ENCODE measurements at places on chromosomes 12 and 14.

DNA sequence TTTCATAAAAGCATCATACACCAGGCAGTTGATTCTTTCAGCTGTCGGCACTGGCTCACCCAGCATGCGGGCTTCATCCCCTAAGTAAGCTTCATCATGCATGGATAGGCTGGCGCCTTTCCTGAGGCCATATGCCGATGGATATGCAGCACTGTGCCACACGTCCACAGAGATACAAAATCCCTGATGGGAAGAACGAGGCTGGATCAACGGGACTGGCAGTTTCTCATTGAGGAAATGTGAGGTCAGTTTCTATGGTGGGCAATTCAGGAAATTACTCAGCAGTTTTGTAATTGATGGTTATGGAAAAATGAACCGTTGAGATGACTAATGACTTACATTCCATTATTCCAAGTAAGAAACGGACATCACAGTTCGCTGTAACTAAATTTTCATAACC, 453.8 kb downstream of the TMEM121 start:
- DNase-seq = no peak

DNA sequence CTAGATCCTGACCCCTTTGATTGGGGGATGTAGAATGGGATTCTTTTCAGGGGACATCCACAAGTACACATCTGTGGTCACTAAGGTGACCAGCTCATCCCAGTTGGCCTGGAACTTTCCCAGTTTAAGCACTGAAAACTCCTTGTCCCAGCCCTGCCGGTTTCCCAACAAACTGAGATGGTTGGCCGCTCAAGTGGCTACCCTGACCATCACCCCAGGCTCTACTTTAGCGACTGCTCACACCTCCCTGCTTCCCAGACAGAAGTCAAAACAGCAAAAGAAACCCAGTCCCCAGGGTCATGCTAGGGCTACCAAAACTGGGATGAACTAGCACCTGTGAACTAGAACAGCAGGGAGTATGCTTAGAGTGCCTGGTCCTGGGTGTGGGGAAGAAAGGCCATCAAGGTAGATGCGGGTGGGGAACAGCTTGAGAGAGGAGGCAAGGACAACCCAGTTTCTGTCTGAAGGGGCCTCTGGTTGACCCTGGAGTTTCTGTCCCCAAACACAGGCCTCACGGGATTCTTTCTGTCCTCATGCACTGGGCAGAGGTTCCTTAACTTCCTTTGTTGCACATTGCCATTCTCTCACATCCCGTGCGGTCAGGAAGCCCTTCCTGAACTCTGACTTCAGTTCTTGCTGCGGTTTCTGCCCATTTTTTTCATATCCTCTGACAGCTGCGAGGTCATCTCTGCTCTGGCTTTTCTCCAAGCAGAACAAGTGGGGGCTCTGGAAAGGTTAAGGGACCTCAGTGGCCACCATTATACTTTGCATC, 1.6 kb downstream of the LTB4R start:
- DNase-seq = no peak

GRCh38 chr12:69821456-69822159, 3.4 kb upstream of the MYRFL start:
- DNase-seq = peak; percentile 34

DNA sequence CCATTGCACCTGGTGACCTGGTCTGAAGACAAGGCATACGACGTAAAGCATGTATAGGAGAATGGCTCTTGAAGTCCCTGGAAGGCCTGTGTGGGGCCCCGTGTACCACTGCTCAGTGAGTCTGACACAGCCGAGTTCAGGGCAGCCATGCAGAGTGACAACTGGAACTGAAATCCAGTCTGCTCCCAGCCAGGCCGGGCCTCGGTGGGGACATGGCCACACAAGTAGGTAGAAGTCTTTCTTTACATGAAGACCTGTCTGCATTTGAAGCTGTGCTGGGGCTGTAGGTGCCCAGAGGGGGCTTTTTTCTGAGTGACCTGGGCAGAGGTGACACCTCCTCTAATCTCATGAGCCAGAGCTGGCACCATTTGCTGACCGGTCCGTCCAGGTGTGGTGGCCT, 35.7 kb downstream of the ADGRD1 start:
- no peak for DNase-seq

GRCh38 chr14:51869411-51870100, 9.1 kb downstream of the GNG2 start:
- no peak for DNase-seq

- no peak for DNase-seq
Measured at GRCh38 chr12:117484901-117485300, 123.5 kb upstream of the NOS1 start.

DNA sequence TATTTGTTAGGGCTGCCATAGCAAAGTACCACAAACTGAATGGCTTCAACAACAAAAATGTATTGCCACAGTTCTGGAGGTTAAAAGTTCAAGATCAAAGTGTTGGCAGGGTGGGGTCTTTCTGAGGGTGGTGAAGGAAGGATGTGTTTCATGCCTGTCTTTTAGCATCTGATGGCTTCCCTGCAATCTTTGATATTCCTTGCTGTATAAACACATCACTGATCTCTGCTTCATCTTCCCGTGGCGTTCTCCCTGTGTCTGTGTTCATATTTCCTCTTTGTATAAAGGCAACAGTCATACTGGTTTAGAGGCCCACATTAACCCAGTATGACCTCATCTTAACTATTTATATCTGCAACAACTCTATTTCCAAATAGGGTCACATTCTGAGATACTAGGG, 167.5 kb downstream of the BTG1 start:
- DNase-seq = no peak

DNA sequence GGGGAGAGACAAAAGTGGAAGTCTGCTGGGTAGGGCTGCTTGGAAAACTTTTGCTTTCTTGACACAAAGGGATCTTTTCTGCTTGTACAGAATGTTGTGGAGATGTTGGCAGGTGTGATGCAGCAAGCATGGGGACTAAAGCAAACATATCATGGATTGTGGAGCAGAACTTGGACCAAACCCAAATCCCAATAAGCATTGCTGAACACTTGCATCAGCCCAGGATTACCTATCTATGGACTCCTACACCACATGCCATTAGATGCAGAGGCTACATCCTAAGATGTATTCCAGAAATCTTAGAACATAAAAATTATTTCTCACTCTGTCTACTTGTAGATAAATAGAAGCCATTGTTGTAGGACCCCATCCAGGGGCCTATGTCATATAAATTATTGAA, 44.7 kb upstream of the RERG start:
- DNase-seq = peak; percentile 53

- DNase-seq = no peak
Measured at GRCh38 chr12:88530868-88531267, 49.4 kb downstream of the KITLG start.

DNA sequence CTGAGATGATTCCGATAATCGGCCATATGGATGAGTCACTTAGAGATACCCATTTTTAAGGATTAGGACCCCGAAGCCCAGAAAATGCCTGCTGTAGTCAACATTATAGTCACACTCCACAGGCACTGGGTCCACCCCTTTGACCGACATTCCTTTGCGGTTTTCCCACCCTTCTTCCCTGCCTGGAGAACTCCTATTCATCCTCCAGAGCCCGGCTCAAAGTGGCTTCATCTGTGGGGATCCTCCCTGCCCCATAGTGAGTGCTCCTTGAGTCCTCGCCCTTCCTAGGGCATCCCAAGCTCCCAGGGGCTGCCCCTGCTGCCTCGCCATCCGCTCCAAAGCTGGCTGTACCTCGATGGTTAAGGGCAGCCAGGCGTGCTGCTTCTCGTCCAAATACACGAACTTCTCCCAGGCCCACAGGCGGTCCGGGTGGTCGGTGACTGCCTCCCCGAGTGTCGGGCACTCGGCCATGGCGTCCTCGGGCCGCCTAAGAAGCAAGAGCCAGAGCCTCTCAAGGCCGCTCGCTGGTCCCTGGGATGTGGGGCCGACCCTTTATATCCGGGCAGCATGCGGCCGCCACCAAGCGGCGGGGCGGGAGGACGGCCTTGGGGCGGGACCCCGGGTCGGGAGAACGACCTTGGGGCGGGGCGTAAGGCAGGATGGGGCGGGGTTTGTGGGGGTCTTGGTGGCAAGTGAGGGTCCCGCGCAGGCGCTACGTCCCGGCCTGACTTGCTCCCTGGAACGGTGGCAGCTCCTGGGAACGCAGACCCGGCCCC, at the start of gene TCL1A:
TCL1A (minus strand) TSS at position 530 of the 776 bp plus-strand sequence; CDS start at position 471, 59 bp downstream.
- DNase-seq = no peak

GRCh38 chr14:85471744-85472143, 58.2 kb upstream of the FLRT2 start:
- DNase-seq = no peak

- DNase-seq = no peak
Measured at GRCh38 chr12:13135371-13136178, 32.1 kb upstream of the GSG1 start.

- DNase-seq = no peak
Measured at GRCh38 chr12:130338794-130339601, 1.3 kb downstream of the PIWIL1 start.

DNA sequence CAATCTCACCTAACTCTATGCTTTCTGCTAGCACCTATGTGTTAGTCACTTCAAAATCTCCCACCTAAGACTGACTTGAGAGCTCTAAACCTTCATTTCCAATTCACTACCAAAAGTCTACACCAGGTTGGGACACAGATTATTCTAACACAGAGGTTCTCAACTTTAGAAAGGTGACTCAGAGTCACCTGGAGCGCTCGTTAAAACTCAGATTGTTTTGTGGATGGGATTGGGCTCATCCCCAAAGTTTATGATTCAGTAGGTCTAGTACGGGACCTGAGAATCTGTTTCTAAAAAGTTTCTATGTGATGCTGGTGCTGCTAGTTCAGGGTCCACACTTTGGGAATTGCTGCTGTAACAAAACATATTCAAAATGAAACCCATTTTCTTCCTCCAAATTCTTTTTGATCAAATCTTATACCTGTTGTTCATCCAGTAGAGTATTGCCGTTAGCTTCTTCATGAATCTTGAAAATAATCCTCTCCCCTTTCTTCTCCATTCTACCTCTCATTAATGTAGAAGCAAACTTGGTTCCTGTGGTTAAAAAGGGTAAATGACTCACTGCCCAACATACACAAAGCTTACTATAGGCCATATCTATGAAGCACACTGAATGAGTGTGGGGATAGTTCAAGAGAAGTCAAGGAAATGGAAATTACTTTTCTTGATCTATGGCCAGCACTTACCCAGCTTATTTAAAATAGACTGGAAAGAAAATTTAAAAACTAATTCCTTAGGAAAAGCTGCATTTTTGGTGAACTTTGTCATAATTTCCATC, 206.7 kb downstream of the KIF21A start:
- DNase-seq = no peak

Measured in NCI-H345 (cell line).